ENCODE measurements at places on chromosomes 3 and 15.

DNA sequence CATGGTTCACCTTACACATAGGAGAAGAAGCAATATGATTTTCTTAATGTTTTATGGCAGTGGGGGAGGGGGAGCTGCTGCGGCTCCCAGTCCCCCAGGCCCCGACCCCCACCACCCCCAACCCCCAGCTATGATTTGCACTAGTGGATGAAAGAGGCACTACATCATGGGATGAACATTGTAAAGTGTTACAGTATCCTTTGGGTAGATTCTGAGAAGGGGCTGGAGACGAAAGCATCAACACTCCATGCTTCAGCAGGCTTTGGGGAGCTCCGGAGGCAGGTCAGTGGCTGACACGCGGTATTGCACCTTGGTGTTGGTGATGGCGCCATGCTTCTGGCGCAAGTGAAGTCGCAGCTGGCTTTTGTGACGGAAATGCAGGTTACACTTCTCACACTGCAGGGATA, 19.9 kb upstream of the RTP2 start:
- DNase-seq = no peak

DNA sequence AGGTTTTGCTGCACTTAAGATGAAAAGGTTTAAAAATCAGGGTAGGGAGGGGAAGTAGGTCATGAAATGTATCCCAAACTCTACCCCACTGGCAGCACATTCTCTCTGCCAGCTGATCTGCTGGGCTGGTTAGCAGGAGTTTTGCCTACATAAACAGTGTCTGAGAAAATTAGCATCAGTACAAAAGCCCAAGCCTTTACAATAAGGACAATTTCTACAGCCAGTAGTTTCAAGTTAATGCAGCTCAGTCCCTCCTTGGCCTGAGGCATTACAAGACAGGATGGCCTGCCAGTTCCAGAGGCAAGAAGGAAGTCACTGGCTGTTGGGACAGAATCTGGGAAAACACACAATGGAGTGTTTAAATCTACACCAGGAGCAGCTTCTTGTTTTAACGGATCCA, 32.8 kb downstream of the NCEH1 start:
- DNase-seq = no peak

GRCh38 chr3:182692695-182693094, 100.6 kb upstream of the ATP11B start:
- no peak for DNase-seq

DNA sequence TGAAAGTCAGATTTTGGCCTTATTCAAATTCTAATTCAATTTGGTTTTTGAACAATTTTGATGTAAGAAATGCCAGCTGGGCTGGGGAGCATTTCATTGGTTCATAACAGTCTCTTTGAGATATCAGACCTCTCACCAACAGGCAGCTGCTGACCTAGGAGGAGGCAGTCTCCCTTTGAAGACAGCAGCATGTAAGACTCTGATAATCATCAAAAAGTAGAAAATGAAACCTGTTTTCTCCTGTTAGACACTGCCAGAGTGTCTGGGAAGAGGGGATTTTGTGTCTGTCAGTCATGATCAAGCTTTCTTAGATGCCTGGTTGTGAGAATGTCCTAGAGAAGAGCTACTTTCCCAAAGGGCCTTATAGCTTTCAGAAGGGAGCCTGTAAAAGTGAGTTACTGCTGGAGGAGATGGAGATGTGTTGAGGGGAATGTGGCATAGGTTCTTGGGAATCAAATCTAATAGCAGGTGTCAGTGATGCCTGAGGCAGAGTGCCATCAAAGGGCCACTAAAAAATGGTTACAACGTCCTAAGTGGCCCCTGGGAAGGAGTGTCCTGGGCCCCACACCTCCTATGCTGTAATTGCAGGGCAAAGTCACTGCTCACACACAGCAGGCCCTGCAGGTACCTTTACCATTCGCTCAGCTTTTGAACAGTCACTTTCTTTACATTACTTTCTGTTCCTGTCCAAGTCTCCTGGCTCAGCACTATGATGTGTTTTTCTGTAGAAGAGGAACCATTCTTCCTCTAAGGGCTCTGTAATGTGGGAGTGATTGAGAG, 43.1 kb downstream of the FSTL1 start:
- no peak for DNase-seq

GRCh38 chr3:107942244-107942643, 148.6 kb downstream of the CD47 start:
- DNase-seq = no peak

- no peak for DNase-seq
These were observed 31.3 kb upstream of the WNT5A start for GRCh38 chr3:55518451-55518850.

GRCh38 chr3:193884027-193884426, 251.9 kb upstream of the HES1 start:
- DNase-seq = no peak

- DNase-seq = no peak
These were observed 206.4 kb upstream of the CFAP20DC start for GRCh38 chr3:59256230-59256629.

DNA sequence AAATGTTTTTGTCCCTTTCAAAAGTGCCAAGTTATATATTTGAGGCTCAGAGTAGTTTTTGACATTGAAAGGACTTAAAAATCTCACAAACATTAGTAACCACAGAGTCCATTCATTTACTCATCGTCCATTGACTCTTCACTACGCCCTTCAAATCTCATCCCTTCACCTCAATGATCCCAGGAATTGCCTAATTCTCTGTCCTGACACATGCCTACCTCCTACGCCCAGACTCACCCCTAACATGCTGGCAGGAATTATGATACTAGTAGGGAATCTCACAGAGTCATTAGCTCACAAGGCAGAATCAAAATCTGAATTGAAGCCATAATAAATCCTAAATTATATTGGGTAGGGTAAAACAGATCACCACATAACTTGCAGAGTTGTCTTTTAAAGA, 410.1 kb downstream of the RAP2B start:
- no peak for DNase-seq

- no peak for DNase-seq
These were observed 23.8 kb downstream of the TMEM45A start for GRCh38 chr3:100516232-100516631.

- DNase-seq = no peak
These were observed 1.1 kb upstream of the PLSCR2 start for GRCh38 chr3:146470425-146470990.

DNA sequence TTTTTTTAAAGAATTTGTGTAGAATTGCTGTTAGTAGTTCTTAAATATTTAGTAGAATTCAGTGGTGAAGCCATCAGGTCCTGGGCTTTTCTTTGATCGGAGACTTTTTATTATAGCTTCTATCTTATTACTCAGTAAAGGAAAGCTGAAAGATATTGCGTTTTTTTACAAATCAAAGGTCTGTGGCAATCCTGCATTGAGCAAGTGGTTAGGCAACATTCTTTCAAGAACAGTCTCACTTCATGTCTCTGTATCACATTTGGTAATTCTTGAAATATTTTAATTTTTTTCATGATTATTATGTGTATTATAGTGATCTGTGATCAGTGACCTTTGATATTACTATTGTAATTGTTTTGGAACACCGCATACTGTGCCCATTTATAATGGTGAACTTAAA, 140.8 kb downstream of the UNC13C start:
- DNase-seq = no peak
